ENCODE measurements at places on chromosomes 12 and 14.

DNA sequence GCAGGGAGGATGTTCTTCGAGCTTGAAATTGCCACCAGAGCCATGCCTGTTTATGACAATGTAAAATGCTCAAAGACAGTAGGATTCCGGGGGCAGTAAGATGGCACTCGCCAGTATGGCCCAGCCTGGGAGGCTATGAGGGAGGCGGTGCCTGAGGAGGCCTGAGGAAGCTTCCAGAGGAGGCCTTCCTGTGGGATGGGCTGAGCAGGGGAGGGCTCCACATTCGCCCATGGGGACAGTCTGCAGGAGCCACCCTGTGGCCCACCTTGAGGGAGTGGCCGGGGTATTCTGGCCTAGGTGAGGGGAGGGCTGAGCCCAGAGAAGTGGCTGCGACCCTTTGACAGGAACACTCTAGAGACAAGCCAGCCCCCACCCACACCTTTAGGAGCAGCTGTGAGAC lies 50.7 kb downstream of the IQSEC3 start:
- DNase-seq = no peak

DNA sequence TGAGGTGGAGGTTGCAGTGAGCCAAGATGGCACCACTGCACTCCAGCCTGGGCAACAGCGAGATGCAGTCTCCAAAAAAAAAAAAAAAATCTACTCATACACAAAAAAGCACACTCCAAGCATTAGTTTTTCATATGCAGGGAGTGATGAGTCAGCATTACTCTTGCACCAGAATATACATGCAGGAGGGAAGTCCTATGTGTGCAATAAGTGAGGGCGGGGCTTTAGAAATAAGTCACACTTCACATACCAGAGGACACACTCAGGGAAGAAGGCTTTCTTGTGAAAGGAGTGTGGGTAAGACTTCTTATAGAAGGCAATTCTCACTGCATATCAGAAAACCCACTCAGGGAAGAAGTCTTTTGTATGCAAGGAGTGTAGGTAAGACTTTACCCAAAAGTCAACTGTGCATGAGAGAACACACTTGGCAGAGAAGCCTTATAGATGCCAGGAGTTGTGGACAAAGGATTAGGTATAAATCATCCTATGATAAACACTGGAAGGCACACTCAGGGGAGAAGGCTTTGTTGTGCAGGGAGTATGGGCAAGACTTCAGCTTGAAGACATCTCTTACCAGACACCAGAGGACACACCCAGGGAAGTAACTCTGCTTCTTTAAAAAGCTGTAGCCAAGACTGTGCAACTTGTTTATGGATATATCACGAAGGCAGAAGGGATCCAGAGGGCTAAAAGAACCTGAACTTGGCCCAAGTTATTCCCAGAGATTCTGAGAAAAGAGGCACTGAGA lies 50.5 kb downstream of the ATF7 start:
- no peak for DNase-seq

DNA sequence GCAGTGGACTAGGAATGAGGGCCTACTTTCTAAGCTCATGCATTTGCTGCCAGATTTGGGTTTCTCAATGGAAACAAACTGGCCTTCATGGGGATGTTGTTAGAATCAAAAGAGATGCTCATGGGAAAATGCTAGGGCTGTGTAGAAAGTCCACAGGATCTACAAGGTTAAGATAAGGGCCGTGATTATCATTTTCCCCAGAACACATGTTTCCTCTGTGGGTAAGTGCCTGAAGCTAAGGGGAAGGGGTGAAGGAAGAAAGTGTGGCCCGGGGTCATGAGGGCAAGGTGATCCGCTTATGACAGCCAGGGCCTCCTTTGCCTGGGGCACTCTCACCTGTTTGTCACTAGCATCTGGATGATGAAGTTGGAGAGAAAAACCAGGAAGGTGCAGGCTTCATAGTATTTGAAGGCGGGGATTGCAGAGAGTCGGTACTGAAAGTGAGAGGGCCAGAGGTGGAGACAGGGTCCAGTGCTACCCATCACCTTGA lies 9.8 kb downstream of the ADCY4 start:
- no peak for DNase-seq

- no peak for DNase-seq
Observed at GRCh38 chr14:89179891-89180404, 237.1 kb downstream of the FOXN3 start.

GRCh38 chr12:11016937-11017336 lies 5.5 kb downstream of the TAS2R19 start:
- DNase-seq = no peak

DNA sequence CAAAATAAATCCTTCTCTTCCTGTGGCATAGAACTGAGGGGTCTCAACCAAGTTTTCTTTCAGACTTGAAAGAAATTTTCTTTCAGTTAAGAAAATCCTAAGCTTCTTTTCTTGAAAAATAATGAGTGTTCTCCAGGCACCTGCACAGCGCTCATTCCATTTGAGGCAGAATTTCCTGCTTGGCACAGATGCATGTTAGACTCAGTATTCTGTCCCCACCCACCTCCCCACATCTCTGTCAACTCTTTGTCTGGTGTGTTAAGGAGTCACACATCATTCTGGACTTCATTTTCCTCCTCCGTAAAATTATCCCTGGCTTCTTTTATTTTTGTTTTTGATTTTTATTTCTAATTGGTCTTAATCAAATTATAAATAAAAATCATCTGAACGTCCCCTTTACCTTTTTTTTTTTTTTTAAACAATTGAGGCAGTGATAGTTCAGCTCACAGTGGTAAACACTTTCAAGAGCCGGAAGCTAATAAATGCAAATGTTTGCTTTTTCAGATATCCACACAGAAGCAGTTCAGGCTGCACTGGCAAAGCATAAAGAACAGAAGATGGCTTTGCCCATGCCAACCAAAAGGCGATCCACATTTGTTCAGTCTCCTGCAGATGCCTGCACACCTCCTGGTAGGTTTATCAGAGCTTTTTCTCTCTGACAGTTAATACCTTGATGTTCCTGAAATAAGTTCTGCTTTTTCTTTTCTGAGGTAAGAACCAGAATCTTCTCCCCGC lies 104.0 kb upstream of the ATF1 start:
- DNase-seq = no peak

DNA sequence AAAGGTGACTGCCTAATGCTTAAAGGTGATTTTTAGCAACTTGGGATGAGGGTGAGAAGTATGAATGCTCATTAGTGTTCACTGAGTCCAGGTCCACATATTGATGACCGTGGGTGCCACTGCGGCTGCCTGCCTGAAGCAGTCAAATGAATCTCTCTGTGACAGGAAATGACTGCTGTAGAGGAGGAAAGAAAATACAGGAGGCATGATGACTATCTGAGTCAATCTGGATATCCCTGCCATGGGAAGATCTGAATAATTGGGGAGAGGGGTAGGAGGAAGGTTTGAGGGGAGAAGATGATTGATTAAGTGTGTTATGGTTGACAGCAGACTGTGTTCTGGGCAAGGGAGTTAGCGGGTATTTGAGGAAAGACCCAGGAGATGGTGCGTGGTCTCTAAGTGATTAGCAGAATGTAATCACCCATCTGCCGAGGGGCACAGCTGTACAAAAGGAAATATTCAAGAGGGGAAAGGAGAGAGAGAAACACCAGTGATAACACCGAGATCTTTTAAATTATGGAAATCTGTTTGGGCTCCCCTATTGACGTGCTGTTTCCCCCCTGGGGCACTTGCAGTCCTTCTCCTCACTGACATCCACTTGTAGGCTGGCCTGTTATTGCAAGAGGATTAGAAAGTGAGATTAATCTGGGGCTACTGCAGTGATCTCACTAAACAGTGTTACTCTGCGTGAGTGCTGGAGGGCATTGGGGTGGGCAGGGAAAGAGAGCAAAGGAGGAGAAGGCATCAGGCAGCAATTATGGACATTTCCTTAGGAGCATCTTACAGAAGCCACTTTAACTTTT lies 97.7 kb downstream of the AKAP6 start:
- DNase-seq = no peak

All from T-helper 1 cell (primary cell).